ENCODE measurements at places on chromosomes 7 and 10.

- DNase-seq: no peak
Observed at GRCh38 chr7:128778946-128779345, 3.4 kb upstream of the OPN1SW start.

- no peak for DNase-seq
Observed at GRCh38 chr10:21675157-21675796, 141.2 kb downstream of the MLLT10 start.

DNA sequence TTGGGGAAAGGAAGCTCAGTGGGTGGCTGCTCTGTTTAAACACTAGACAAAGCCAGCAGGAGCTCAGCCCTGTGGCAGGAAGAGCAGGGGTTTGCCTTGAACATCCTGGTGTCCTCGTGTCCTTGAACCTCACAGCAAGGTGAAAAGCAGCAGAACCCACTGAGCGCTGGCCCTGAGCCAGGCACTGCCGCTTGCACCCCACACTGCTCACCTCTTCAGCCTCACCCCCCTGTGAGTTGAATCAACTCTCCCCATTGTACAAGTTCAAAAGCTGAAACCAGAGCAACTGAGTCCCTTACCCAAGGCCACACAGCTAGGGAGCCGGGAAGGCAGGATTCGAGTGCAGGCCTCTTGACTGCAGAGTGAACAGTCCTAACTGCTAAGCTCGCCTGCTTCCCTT is 32.0 kb downstream of the SLC29A3 start:
- DNase-seq: no peak

DNA sequence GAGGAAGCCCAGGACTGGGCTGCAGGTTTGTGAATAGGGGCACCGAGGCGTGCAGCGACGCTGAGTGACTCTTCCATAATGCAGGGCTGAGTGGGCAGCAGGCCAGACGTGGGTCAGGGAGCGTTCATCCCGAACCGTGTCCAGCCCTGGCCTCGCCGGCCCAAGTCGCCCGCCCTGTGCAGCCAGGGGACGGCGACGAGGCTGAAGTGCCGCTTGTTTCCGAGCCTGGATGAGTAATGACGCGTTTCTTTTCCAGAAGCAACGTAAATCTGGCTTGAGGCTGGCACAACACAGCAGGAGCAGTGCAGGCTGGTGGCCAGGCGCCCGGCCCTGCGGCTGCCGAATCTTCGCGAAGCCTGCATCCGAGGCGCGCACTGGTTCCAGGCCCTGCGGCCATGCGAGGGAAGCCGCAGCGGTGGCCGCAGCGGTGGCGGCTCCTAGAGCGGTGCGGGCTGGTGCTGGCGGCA is 74.0 kb upstream of the SEC61G start:
- no peak for DNase-seq

DNA sequence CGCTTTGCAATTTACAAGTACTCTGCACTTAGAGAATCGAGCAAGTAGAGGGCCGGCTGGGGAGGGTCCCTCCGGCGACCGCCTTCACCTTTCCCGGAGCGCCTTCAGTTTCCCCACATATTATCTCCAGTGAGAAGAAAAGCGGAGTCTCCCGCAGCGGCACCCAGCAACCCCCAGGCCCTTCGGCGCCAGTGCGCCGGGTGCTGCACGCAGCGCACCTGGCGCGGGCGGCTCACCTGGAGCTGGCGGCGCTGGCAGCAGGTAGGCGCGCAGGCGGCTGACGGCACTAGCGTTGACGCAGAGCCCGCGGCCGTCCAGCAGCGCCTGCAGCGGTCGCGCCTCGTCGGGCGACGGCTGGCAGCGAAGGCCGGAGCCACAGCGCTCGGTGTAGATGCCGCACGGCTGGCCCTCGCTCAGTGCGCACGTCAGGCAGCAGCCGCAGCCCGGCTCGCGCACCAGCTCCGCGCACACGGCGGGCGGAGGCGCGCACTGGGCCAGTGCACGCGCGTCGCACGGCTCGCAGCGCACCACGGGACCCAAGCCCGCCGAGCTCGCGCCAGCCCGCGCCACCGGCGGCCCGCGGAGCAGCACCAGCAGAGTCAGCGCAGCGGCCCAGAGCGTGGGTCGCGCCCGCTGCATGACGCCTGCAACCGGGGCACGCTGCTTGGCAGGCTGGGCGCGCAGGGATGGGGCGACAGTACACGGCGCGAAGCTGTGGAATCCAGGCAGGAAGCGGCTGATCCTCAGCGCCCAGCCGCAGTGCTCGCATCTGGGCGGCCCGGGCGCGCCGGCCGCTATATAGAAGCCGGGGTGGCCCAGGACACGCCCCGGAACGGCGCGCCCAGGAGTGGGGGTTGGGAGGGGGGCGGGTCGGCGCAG is at the start of gene IGFBP3:
IGFBP3 (minus strand) TSS at position 771 of the 879 bp plus-strand sequence; CDS start at position 639, 132 bp downstream.
- no peak for DNase-seq

DNA sequence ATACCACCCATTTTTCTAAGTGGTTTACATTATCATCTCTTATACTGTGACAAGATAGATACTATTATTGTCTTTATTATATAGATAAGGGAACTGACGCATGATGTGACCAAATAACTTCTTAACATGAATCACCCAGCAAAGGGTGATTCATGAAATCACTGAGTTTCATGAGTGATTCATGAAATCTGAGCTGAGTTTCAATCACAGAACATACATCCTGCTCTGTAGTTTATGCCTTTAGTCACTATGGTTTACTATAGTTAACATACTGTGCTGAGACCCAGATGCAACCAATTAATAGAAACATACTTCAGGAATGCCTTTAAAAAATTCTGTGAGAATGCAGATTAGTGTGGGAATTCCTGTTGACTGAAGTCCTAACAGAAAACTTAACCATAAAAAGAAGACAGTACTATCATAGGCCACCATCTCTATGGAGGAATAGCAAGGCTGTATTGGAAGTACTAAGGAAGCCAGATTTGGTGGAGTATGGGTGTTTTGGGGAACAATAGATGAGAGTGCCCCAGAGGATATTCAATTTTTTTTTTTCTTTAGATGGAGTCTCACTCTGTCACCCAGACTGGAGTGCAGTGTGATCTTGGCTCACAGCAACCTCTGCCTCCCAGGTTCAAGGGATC is 43.1 kb upstream of the SEMA3A start:
- no peak for DNase-seq

DNA sequence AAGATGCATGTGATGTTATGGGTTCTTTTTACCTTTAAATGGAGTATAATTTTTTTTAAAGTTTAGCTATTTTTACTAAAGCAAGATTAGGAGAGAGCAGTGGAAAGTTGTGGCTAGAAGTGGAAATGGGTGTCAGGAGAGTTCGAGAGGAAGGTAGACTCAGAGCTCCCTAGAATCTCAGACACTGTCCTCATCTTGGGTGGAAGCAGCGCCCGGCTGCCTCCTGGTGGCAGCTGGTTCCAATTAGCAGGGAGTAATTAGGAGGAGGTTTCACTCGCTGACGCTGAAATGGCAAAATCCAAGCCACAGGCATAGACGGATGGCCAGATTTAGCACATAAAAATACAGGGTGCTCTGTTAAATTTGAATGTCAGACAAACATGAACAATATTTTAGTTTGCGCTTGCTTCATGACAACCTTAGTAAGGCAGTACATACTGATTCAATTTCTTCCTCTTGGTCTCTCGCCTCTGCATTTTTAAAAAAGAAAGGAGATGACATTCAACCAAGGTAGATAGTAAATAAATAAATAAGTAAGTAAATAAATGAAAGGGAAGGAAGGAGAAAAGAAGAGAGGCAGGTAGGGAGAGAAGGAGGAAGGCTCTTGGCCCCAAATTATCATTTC is 58.5 kb downstream of the LGI1 start:
- DNase-seq: peak; percentile 10

DNA sequence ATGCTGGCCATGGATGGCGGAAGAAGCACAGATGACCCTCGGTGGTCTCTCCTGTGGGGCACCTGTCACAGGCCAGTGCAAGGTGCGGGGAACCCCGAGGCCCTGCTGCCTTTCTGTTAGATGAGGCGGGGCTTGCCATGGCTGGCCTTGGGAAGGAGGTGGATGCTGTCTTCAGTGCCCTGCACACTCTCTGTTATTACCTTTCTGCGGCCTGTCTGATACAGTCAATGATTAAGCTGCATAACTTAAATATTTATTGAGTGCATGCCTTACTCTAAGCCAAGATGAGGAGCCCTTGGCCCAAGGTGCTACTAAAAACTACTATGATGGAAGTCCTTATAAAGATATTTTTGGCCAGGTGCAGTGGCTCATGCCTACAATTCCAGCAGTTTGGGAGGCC is 36.7 kb upstream of the MNX1 start:
- DNase-seq: no peak

GRCh38 chr7:2688409-2689342 is 674 bp downstream of the AMZ1 start:
- peak; percentile 42 for DNase-seq

- DNase-seq: no peak
Observed at GRCh38 chr7:29970158-29970557, 19.4 kb downstream of the SCRN1 start.

- no peak for DNase-seq
Observed at GRCh38 chr7:73623798-73624668, at the start of gene MLXIPL. Gene MLXIPL (minus strand): TSS chr7:73624522. CDS start chr7:73624492, 30 bp downstream.

DNA sequence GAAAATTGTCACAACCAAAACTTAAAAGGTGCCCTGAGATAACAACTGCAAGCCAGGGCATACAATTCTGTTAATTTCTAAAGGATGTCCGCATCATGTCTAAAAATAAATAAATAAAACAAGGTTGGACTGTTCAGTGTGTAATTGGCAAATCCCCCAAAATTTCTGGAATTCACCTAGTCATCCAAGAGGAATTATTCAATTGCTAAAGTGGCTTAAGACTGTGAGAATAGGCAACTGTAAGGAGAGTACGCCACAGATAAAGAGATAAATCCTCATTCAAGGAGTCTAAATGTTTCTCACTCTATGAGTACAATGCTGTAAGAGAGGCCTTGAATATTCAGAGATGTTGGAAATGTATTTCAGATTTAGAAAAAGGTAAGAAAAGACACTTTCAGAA is 37.2 kb downstream of the PIK3AP1 start:
- no peak for DNase-seq

- no peak for DNase-seq
Observed at GRCh38 chr7:149489391-149490024, 8.1 kb downstream of the ZNF746 start.

- DNase-seq: no peak
Observed at GRCh38 chr10:6409971-6410643, 170.0 kb downstream of the PRKCQ start.

GRCh38 chr7:96189129-96189820 is 132.6 kb downstream of the SLC25A13 start:
- DNase-seq: no peak

GRCh38 chr7:27312820-27313219 is 70.2 kb downstream of the EVX1 start:
- no peak for DNase-seq
